ENCODE measurements at places on chromosomes 1 and 21. TPM values are rescaled to one million over a fixed set of nuclear protein-coding genes. Genes with fewer than 3 reads are reported as not detected.

GRCh38 chr1:200909071-200909470 is 14.4 kb downstream of the INAVA start:
- no peak for DNase-seq

DNA sequence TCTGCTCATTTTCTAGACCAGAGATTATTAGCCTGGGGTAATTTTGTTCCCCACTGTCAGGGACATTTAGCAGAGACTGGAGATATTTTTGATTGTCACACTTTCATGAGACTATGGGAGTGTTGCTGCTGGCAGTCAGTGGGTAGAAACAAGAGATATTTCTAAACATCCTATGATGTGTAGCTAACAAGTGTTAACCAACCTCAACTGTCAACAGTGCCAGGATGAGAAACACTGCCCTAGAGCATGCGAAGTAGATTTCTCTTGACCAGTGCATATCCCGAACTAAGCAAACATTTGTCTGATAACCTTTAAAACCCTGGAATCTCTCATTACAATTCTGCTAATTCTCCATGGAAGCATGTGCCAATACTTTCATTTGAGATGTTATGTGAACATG is 607.4 kb upstream of the TMPRSS15 start:
- no peak for DNase-seq

DNA sequence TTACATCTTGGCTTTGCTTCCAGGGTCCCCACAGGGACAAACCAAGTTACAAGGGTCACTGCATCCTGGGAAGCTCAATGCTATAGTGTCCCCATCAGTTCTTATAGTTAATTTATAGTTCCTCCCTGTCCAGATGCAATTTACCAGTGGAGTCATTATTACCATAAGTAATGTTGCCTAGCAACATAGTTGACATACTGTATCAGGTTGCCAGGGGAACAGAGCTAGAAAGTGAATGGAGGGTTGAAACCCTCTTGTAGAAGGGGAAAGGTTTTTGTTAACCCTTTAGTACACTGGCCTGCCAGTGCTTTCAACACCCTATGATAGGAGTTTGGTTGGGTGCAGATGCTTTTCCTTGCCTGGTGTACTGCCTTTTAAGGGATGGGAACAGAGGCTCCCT is 34.3 kb upstream of the TTC4 start:
- no peak for DNase-seq

DNA sequence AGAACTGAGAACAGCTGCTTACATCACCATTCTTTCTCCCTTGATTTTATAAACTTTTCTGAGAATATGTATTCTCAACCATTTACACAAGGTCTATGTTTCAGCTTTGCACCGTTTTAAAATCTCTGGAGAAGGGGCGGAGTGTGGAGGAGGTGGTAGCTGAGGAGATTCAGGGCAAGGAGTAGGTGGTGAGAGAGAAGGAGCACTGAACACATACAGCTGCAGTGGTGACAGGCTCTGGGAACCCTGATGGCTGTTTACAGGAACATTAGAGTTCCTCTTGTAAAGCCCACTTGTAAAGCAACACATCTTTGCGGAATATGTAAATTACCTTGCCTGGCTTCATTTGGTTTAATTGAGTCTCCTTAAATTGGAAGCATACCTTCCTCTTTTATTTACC is 89.7 kb downstream of the SMYD2 start:
- no peak for DNase-seq

- DNase-seq: no peak
Measured at GRCh38 chr1:45968941-45969666, 163.3 kb downstream of the PIK3R3 start.

DNA sequence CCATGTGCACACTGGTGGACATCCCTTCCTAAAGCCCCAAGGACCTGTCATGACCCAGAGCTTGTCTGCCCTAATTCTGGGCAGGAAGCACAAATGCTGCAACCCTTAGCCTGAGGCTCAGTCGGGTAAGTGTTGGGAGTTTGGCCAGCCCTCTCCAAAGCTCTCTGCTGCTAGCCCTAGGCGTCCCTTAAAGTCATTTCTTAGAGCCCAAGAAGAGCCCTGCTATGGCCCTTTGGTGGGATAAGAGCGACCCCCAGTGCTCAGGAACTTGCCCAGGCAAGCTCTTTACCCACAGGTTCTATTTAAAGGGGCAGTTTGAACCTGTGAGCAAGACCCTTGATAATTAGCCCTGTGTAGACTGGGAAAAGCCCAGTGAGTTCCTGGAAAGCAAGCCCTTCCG is 356.8 kb downstream of the RRAGC start:
- DNase-seq: no peak

PGM1 gene
- 14.2 TPM for total RNA-seq

DNA sequence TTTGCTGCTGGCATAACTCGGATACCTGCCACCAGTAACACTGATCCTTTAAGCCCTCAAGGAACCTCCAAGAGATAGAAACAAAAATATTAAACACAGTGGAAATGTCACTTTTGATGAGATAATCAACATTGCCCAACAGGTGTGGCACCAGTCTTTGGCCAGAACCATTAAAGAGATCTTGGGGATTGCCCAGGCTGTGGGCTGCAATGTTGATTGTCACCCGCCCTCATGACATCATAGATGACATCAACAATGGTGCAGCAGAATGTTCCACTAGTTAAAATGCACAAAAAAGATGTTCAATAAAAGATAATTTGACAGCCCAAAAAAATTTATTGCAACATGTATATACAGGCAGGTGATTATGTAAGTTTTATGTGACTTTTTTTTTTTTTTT is 20.2 kb upstream of the ZMYM1 start:
- no peak for DNase-seq

OR2T33 gene
- not detected for total RNA-seq
